Stimulated activated CD4-positive, alpha-beta T cell treated with anti-CD3 and anti-CD28 coated beads, Interleukin-12 subunit alpha, Interleukin-12 subunit beta, amount 100 ng/mL, for 48 hours (primary cell): ENCODE measurements at places on chromosomes 6 and 20.

- DNase-seq = no peak
These were observed 113.7 kb downstream of the CLIC5 start for GRCh38 chr6:45901767-45902650.

- no peak for DNase-seq
These were observed 1.6 kb upstream of the ATP5F1E start for GRCh38 chr20:59033616-59034165.

DNA sequence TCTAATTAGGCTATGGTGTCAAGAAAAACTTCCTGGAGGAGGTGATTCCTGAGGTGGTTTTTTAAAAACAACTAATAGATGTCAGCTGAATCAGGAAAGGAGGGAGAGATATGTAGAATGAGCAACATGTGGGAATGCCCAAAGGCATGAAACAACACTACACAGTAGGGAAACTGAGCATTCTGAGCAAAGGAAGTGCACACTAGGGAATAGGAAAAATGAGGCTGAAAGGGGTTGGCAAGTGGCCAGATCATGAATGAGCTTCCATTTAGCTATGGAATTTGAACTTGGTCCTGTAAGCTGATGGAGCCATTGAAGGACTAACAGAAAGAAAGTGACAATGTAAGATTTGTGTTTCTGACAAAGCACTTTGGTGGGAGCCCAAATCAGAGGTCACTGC, 16.9 kb upstream of the SLC35F1 start:
- DNase-seq = no peak

DNA sequence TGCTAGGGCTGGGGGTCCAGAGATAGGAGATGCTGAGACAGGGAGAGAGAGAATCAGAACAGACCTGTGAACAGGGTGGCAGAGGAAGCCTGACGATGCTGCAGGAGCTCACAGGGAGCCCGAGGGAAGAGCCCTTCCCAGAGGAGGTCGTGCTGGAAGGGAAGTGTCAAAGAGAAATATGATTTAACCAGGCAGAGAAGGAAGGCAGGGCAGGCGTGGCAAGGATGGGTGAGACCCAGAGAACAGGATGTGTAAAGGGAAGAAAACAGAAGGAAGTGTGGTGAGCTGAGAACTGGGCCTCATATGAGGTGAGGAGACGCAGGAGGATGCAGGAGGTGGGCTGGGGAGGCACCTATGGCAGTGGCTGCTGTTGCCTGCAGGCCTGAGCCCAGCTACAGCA, 105.6 kb downstream of the ZDHHC14 start:
- no peak for DNase-seq

- no peak for DNase-seq
These were observed 17.8 kb upstream of the PTGIS start for GRCh38 chr20:49585585-49586245.

GRCh38 chr20:64152906-64153305, 11.3 kb upstream of the MYT1 start:
- no peak for DNase-seq
